ENCODE measurements at places on chromosomes 2 and 18. TPM values are rescaled to one million over a fixed set of nuclear protein-coding genes. Genes with fewer than 3 reads are reported as not detected.

Gene CXCR1
- total RNA-seq: not detected

Gene MYCN
- total RNA-seq: 26.7 TPM

DNA sequence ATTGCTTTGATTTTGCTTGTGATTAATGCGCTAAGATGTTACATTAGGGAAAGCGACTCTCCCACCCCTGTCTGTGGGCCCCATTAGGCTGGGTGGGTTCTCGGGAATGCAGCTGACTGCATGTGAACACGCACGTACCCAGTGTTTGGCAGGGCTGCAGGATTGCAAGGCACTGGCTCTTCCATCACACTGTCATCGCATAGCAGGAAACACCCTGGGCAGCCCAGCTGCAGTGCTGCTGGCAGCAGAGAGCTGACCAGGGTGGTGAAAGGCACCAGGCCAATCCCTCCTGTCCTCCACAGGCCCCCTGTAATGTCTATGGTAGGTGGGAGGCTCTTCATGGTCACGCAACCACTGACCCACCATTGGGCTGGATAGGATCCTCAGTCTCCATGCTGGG lies 34.4 kb upstream of the FZD7 start:
- DNase-seq: no peak

DNA sequence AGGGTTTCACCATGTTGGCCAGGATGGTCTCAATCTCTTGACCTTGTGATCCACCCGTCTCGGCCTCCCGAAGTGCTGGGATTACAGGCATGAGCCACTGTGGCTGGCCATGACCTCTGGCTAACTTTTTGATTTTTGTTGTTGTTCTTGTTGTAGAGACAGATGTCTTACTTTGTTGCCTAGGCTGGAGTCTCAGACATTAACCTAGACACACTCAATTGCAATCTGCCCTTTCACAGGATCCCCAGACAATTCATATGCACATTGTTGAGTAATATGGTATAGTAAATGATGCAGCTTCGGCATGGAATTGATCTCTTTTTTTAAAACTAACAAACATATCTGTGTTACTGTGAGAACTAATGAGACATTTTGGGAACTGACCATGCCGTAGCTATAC lies 130.5 kb upstream of the CCDC195 start:
- DNase-seq: no peak

Gene TMEM17
- total RNA-seq: 2.4 TPM

DNA sequence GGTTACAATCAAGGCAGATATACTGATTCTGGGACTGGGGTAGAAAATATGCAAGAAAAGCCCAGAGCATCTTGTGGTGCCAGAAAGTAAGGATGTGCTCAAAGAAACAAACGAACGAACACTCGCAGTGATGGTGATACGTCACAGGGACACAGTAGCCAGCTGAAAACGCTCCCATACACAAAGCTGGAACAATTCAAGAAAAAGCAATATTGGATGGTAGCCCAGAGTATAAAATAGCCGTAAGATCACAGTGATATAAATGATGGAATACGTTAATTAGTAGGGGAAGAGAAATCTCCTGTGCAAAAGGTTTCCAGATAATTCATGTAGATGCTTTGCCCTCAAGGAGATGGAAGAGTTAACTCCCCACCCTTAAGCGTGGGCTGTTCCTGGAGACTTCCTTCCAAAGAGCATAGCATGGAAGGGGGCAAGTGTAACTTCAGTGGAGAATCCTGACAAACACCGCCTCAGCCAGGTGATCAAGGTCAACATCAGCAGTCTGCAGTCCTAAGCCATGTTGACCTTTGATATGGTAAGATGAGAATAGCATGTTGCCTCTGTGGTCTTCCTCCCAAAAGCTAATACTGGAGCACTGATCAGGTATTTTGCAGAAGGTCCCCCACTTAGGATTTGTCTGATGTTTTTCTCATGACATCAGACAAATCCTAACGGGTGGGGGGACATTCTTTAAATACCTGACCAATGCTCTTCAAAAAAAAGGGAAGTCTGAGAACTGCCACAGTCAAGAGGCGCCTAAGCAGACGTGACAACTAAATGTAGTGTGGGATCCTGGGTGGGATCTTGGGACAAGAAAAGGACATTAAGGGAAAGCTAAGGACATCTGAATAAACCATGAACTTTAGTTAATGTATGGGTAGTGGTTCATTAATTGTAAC lies 99.0 kb downstream of the NCK2 start:
- no peak for DNase-seq

DNA sequence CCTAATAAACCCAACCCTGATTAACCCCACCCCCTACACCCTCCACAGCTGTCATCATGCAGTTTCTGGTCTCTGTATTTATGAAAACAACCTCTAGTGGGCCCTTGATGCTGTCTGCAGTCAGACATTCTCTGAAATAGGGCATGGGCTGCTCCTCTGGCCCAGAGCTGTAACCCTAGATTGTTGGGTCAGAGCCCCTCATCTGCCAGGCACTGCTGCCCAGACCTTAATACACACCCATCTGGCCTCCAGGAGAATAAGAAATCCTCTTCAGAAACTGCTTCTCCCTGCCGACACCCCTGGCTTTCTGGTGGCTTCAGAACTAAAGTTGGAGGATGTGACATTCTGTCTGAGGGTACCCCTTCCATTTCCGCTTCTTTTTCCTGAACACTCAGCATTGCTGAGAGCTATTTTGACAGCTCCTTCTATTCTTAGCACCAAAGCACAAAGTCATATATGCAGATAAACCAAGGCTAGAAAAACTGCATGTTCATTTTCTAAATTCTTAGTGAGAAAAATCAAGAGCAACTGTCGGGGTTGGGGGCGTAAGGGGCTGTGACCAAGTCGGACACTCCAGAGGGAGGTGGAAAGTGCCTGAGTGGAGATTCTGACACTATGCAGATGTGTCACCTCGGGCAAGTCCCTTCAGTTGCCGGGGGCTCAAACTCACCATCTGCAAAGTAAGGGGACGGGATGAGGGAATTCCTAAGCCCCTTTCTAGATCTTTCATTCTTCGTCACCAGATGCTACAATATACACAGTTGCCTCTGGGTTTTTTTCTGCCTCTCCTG lies 28.7 kb downstream of the SRSF7 start:
- no peak for DNase-seq

- no peak for DNase-seq
Observed at GRCh38 chr2:233795735-233796171, 17.6 kb downstream of the MROH2A start.

DNA sequence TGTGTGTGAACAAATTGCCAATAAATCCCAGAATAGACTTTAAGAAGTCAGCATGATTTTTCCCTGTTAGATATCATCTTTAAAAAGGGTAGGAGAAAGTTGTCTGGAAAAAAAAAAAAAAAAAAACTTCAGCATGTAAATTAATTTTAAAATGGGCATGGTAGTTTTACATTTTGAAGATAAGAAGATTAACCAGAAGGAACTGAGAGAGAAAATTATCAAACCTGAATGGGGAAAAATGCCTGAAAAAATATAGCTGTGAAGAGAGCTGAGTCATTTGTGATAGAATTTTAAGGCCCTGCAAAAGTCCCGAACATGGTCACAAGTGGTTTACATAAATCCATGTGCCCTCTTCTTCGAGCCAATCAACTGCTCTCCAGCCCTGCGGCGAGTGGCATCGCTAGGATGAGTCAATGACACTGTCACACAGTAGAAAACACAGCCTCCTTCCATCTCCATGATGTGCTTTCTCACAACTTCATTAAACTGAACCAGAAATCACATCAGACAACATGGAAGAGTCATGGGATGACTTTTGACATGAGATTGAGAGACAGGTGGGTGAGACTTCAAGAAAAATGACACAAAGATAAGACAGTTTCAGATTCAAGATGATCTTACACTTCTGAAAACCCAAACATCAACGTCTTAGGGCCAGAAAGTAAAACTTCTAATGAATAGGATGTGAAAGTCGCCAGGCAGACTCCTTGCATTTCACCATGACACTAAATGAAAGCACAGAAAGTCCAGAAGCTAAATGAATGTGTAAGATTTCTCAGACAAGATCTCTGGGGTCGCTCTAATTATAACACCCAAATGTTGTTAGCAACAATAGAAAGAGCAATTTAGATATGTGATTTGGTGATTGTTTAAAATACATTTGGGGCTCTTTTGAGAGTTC lies 273.0 kb upstream of the ID2 start:
- no peak for DNase-seq

Gene MATN3
- total RNA-seq: 1.7 TPM

DNA sequence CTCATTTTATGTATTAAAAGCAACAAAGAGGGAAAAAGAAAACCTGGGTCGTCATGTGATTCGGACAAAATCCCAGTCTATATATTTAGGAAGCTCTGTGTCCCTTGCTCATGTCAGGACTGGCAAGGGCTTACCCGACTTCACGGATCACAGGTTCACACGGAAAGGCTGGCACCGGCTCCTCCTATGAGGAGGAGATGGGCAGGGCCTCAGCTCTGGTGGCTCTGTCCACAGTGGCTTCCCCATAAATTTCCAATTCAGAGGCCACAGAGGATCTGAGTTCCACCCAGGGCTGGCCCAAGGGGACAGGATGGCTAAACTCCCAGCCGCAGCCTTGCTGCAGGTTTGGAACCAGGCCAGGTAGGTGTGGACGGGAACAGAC lies 186.8 kb downstream of the BCL2 start:
- no peak for DNase-seq

GRCh38 chr2:232292395-232293154 lies 86.0 kb upstream of the ALPP start:
- DNase-seq: peak; percentile 81

- no peak for DNase-seq
Observed at GRCh38 chr2:233756429-233757081, 3.5 kb upstream of the UGT1A1 start.

- DNase-seq: no peak
Observed at GRCh38 chr2:67782443-67782842, 280.4 kb downstream of the C1D start.

Gene CRYGC
- not detected for total RNA-seq

- no peak for DNase-seq
Observed at GRCh38 chr2:137316075-137316474, 550.7 kb downstream of the THSD7B start.

DNA sequence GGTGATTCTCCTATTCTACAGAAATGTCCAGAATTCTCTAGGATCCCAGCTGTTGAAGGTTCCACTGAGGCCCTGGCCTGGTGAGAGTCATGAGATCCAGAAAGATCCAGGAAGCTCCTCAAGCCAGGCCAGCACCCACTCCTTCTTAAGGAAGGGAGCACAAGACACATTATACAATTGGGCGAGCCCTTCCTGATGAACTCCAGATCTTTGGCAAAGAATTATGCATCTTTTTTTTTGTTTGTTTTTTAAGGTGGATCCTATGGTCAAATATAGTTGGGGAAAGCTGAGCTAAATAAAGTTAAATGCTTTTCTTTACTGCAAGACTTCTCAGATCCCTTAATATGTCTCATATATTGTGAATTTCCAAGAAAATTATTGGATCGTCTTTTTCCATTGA lies 37.0 kb upstream of the LOXHD1 start:
- no peak for DNase-seq

- DNase-seq: no peak
Observed at GRCh38 chr2:141728886-141729285, 401.9 kb downstream of the LRP1B start.

GRCh38 chr2:235640926-235641723 lies 147.3 kb downstream of the AGAP1 start:
- DNase-seq: no peak

DNA sequence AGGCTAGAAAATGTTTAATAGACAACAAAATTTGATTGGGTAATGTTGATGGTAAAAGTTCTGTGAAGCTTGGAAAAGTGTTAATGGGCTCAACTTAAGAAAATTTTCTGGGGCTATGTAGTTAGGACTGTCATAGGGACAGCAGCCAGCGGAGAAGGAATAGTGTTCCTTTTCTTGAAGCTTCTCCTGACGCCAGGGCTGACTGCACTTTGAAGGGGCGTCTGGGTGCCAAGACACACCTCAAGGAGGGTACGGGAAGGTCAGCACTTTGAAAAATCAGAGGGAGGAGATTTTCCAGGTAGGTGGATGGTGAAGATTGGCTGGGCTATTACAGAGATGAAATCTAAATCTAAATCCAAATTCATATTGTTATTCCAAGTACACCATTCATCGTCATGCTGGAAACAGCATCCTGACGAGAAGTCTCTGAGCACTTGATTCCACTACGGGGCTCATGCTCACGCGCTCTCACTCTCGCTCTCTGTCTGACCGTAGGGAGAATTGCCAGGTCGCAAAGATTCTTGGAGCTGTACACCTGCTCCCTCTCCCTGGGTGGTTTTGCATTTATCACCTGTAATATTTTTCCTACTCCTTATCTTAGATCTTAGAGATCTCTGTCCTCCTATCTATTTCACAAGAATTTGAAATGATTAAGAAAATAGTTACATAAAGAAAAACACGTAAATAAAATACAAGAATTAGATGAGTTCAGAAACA lies 91.0 kb downstream of the ITGB1BP1 start:
- DNase-seq: no peak

DNA sequence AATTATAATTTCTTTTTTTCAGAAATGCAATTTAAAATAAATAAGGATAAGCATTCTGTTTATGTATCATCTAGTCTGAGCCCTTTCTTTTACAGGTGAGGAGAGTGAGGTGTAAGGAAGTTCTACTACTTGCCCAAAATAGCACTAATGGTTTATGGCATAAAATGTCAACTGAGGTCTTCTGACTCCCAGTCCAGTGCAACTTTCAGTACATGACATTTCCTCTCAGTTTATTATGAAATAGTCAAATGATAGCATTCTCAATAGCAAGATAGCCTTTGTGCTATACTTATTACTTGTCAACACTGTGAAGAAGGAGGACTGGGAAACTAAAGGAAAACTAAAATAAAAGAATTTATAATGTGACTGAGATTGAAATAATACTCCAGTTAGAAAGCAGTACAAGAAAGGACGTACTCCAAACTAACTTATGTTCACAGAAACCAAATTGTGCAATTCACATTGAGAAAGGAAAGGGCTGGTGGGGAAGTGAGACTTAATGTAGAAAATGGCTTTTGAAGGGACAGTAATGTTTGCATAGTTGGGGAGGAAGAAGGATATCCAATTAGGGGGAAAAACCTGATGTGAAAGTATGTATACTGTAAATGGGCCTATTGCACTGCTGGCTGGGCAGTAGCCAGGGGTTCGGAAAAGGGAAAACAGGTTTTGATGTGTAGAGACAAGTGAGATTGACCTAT lies 166.7 kb upstream of the ZEB2 start:
- DNase-seq: no peak

Gene CHRNG
- total RNA-seq: not detected

Gene PLEKHH2
- 11.2 TPM for total RNA-seq

DNA sequence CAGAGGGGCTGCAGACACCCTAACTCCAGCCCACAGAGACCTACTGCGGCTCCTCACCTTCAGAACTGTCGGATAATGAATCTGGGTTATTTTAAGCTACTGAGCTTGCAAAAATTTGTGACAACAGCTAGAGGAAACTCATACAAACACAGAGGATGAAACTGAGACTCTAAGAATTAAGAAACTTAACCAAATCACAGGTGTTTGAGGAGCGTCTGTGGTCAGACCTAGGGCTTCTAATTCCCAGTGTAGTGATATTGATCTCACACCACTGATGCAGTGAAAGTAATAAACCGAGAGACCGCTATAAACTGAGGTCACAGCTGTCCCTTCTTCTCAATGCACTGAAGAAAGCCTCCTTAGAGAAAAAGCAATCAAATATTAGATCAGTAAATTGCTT lies 110.1 kb downstream of the RGPD3 start:
- DNase-seq: no peak

Gene GPR39
- total RNA-seq: 1.4 TPM

GRCh38 chr18:78642296-78642951 lies 337.2 kb upstream of the SALL3 start:
- DNase-seq: peak; percentile 20

Measured in neural progenitor cell (in vitro differentiated cells).